ENCODE measurements at places on chromosomes 5 and 9.

DNA sequence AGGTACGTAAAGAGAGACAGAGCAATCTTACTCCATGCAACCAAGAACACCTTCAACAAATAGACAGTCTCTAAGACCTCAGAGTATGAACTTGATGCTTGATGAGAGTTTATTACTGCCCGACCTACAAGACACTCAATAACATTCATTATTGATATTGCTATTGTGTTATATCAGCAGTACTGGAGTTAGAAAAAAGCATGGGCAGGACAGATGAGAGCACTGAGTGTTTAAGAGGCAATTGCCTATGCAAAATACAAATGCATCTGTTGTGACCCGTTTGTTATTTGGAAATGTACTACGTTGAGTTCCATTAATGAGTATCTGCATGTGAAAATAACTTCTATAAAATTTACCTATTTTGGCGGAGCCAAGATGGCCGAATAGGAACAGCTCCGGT is 8.1 kb upstream of the MARCOL start:
- no peak for DNase-seq

GRCh38 chr5:109844695-109845094 is 155.0 kb downstream of the MAN2A1 start:
- DNase-seq = no peak

- no peak for DNase-seq
Observed at GRCh38 chr9:123835821-123836220, 94.1 kb downstream of the DENND1A start.

GRCh38 chr5:43973318-43973717 is 370.3 kb downstream of the NNT start:
- no peak for DNase-seq

- no peak for DNase-seq
Observed at GRCh38 chr9:121818016-121818661, 166.7 kb downstream of the DAB2IP start.

- no peak for DNase-seq
Observed at GRCh38 chr9:84845956-84846900, 176.7 kb downstream of the NTRK2 start.

GRCh38 chr9:107755246-107755645 is 265.7 kb upstream of the KLF4 start:
- DNase-seq = no peak

GRCh38 chr5:110096419-110096818 is 406.7 kb downstream of the MAN2A1 start:
- no peak for DNase-seq

- DNase-seq = no peak
Observed at GRCh38 chr9:21060919-21061561, 16.7 kb downstream of the IFNB1 start.

DNA sequence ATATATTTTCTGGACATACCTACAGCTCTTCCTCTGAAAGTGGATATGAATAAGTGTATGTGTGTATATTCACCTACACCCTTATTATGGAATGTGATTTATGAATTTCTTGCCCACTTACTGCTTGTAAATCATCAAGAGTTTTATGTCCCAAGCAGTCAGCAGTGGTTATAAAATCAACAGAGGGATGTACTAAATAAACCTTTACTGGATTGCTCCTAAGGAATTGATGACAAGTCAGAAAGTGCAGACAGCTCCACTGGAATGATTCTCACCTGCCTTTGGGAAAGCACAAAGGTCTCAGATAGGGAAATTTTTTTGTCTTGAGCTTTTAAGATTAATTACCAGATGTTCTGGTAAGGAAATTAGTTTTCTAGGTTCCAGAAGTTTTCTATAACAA is 9.3 kb downstream of the TMEM174 start:
- no peak for DNase-seq

GRCh38 chr9:133050781-133051180 is 11.0 kb upstream of the CEL start:
- DNase-seq = no peak

GRCh38 chr5:3595006-3595961 is at the start of gene IRX1:
Gene IRX1, plus strand, starts transcription at chr5:3595832. Its CDS starts 274 bp downstream, at chr5:3596106.
- DNase-seq = no peak

DNA sequence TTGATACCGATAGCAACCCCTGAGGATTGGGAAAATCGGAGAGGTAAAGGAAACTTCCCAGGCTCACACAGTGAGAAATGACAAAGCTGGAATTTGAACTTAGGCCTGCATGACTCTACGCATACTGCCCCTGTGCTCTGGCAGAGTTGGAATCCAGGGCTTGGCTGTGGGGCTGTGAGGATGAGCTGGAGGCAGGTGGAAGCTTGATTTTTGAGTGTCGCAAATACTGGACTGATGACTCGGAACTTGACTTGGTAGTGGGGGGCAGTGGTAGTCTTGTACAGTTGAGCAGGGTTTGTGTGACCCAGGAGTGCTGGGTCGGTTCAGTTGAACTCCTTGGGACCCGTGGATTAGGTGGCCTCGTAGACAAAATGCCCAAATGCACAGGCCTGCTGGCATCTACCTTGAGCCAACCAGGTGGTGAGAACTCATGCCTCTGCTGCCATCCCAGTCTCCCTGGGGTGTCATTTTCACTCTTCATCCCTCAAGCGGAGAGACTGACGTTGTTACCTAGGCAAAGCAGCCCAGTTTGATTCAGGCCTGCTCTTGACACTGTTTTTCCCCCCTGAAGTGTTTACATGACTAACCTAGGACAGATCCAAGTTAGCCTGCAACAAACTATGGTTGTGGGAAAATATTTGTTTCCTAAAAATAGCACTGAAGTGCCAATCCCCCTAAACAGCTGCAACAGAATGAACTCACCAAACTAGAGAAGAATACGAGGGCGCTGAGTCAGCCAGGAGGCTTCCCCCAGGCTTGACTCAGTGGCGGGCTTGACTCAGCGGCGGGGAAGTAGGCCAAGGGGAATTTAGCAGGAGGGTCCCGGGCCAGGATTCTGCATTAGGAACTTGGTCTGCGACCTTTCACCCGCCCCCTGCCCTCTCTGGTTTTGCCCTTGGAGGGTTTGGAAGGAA is 45.7 kb upstream of the ORM1 start:
- DNase-seq = peak; percentile 5

DNA sequence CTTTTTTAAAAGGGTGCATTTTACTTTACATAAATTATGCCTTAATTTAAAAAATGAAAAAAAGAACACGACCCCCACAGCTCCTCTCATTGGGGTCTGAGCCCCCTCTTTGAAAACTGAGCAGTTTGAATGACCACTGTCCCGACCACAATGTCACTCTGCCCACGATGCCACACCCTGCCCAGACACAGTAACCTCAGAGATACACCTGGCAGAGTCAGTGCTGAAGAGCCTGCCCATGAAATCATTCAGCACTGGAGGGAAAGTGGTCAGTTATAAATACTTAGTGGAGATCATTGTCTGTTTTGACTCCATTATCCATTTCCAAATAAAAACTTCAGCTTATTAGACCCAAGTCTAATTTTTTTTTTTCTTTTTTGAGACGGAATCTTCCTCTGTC is 49.3 kb downstream of the DNAJC21 start:
- DNase-seq = no peak

DNA sequence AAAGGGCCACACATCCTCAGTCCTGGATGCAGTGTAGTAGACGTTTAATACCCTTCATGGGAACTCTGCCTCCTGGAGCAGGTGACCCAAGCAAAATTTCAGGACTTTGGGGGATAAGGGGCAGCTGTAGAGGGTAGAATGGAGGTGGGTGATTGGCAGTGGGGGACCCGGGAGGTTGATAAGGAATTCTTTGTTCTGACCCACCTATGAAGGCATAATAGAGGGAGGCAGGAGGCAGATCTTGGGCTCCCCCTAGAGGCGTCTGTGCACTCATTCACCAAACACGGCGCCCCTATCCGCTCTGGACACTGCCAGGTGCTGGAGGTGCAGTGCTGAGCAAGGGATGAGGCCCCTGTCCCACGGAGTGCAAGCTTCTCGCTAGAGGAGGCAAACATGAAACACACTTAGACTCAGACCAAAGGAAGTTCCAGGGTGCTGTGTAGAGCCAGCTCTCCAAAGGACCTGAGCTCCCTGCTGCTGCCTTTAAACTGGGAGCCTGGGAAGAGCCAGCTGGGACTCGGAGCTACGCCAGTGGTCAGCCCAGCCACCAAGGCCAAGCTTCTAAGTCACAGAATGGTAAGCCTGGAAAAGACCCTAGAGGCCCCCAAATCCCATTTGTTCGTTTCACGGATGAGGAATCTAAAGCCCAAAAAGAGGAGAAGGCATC is 7.7 kb downstream of the IL17B start:
- DNase-seq = peak; percentile 75

DNA sequence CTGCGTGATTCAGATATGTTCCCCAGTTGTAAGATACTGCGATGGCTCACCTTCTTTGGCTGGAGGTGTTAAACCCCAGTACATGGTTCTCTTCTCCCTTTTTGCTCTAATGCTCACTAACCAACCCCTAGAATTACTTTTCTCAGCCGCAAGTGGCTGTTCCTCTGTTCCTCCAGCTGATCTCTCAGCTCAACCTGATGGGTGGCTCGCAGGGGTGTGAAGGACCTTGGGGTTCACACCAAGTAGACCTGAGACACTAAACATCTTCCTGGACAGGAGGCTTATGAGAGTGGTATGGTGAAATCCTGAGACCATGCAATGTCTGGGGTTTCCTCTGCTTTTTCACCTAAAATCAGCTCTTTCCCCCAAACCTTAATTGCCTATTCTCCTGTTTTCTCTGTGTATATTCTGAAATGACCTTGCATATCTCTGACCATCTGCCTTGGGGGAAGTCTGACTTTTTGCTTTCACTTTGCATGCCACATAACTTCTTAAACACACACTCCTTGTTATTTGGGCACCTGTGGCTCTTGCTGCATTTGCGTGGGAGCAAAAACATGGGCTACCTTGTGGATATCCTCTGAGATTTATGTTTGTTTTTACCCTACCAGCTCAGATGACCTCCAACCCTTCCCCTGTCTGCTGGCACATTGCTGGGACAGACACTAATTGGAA is 15.9 kb upstream of the IFNA14 start:
- no peak for DNase-seq

- no peak for DNase-seq
Observed at GRCh38 chr9:120758544-120758943, 34.7 kb downstream of the FBXW2 start.

DNA sequence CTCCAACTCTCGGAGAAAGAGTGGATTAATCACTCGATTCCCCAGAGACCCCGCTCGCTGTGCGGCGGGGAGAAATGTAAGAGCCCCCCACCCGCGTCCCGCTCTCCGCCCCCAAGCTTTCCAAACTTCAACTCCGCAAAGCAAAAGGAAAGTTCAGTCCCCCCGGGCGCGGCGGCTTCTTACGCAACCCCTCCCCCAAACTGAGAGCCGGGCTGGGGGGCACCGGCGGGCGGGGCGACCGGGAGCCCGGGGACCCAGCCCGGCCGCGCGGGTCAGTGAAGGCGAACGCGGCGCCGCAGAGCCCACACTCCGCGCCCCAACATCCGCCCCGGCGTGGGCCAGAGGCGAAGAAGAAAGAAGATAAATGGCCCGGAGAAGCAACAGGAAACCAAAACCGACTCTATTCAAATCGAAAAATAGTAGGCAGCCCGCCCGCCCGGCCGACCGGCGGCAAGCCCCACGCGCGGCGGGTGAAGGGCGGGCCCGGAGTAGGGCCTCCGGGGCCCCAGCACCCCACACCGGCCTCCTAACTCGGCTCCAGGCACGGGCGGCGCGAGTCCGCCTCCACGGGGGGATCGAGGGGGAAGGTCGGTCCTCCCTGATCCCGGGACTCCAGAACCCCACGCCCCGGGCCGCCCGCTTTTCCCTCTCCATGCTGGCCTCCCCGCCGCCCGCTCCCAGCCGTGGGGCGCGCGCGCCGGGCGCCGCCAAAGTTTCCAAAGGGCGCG is 720 bp downstream of the NOTCH1 start:
- no peak for DNase-seq

DNA sequence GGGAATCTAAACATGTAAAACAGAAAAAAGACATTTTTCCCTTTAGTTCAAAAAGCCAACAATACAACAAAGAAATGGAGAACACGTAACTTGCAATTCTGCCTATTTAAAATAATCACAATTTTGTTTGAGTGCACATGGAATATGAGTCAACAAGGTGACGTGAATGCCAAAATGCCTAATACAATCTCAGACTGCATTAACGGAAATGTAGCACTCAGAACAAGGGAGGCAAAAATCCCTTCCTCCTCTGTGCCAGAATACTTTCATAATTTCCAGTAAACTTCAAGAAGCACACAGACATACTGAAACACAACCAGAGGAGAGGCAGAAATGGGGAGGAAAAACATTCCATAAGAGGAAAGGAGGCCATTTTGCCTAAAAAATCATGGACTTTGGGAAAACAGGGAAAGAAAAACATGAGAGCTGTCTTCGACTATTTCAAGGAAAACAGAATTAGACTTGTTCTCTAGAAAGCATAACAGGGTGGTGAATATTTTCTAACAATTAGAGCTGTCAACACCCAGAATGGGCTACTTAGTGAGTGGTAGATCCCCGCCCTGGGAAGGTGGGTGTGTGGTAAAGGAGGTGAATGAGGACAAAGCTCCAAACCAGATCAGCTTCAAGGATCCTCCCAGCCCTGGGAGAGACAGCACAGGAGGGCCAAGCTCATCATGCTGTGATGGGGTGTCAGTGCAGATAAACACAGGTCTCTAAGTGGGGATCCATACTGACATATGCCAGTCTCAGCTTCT is 48.2 kb downstream of the ABCA1 start:
- DNase-seq = no peak

- DNase-seq = no peak
Observed at GRCh38 chr5:115424030-115424429, 120.5 kb downstream of the FEM1C start.

DNA sequence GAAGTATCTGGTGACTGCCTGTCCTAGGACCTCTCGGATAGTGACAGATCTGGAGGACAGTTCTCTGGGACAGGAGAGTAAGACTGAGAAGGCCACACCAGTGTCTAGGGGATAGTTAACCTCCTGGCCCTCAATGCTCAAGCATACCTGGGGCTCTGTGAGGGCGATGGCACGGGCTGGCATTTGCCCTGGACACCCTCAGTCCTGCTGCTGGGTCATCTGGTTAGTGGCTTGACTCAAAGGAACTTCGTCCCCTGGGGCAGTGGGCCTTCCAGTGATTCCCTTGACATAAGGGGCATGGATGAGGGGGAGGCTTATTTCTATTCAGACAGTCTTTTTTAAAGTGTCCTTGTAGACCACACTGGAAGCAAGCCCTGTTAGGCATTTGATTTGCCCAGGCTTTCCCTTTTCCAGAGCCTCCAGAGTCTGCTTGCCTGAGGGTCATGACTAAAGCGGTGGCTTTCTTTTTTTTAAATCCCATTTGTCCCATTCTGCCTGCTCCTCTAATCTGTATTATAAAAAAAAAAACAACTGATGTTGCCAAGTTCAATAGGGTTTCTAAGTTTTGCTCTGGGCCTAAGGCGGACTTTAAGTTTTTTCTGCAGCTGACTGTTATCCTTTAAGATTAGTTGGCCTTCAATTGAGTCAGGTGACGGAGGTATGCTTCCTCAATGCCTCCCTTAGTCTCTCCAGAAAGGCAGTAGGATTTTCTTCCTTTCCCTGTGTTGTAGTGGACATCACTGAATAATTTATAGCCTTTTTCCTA is 2083.5 kb upstream of the C9orf72 start:
- DNase-seq = no peak

DNA sequence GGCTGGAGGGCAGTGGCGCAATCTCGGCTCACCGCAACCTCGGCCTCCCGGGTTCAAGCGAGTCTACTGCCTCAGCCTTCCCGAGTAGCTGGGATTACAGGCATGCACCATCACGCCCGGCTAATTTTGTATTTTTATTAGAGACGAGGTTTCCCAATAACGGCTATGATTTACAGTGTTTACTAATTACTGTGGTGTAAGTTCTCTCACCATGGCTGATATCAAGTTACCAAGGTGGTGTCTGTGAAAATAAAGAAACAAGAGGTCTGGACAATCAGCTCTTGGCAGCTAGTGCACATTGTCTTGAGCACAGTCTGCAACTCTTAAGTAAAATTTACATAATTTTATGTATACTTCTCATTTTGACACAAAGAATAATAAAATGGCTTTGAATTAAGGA is 385.5 kb upstream of the COX7C start:
- no peak for DNase-seq
